H1 (cell line): ENCODE measurements at places on chromosomes 6 and 20. TPM values are rescaled to one million over a fixed set of nuclear protein-coding genes. Genes with fewer than 3 reads are reported as not detected.

PI16 gene
- polyA plus RNA-seq = 0.05 and 0.06 TPM in 2 replicates

SLC17A5 gene
- polyA plus RNA-seq = 6.5 and 11.0 TPM in 2 replicates

CAGE1 gene
- 0.02 TPM in 1 of 2 replicates, not detected in the other for polyA plus RNA-seq

ZFAND3 gene
- 13.0 and 19.6 TPM in 2 replicates for polyA plus RNA-seq

TAGAP gene
- polyA plus RNA-seq = not detected in 2 replicates

C4B gene
- polyA plus RNA-seq = 0.74 and 1.7 TPM in 2 replicates
